ENCODE measurements at places on chromosomes 6 and 20. TPM values are rescaled to one million over a fixed set of nuclear protein-coding genes. Genes with fewer than 3 reads are reported as not detected.

GRCh38 chr6:49453221-49453620, 9.8 kb downstream of the MMUT start:
- H3K4me1 ChIP-seq, result no peaks in the 10 kb centered on the region
- DNase-seq, result no peak
- H3K27me3 ChIP-seq, result no peaks in the 10 kb centered on the region
- peaks cover 18% of the 10 kb centered on the region for H3K36me3 ChIP-seq
- H3K4me3 ChIP-seq, result no peak overlapping the region

DNA sequence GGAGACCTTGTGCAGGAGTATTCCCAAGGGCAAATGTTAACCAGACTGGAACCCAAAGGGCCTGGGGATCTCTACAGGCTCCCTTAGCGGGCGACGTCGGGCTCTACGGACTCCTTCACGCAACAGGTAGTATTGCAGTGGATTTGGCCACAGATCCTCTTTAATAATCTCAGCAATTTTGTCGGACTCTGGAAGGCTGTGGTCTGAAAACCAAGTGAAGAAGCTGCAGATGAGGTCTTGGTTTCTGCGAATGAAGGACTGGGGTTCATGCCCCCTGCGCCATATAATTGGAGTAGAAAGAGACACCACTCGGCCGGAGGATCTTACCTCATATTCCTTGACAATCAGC, 1.3 kb downstream of the TSPYL1 start:
- peaks cover 9% of the 10 kb centered on the region for H3K36me3 ChIP-seq
- peak overlapping the region; percentile 100 for H3K27ac ChIP-seq
- H3K4me3 ChIP-seq, result peak overlapping the region; percentile 90
- H3K4me1 ChIP-seq, result peaks cover 25% of the 10 kb centered on the region

DNA sequence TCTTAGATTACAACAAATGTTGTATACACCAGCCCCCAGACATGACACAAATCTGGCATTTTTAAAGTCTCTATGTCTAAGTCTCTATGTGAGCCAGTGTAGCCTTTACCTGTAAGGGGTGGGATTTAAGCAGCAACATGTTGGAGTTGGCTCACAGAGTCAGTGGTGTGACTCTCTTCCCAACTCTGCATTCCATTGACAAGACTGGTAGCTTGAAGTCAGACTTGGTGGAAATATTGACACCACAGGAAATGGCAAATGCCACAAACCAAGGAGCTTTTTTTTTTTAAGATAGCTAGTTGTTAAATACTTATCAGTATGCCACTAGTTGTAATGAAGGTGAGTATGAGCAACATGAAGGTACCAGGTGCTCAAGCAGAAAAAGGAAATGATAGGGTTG, 103.1 kb upstream of the SMLR1 start:
- no peak for DNase-seq
- no peak overlapping the region for H3K27ac ChIP-seq
- H3K36me3 ChIP-seq, result no peaks in the 10 kb centered on the region
- no peak overlapping the region for H3K4me3 ChIP-seq

The VNN1 gene
- 0.13 TPM for total RNA-seq

The SALL4 gene
- 0.18 TPM for total RNA-seq

The SASH1 gene
- total RNA-seq, result 42.2 TPM

Data from muscle of leg (tissue), 16 donors.